ENCODE measurements at places on chromosomes 13 and 19.

DNA sequence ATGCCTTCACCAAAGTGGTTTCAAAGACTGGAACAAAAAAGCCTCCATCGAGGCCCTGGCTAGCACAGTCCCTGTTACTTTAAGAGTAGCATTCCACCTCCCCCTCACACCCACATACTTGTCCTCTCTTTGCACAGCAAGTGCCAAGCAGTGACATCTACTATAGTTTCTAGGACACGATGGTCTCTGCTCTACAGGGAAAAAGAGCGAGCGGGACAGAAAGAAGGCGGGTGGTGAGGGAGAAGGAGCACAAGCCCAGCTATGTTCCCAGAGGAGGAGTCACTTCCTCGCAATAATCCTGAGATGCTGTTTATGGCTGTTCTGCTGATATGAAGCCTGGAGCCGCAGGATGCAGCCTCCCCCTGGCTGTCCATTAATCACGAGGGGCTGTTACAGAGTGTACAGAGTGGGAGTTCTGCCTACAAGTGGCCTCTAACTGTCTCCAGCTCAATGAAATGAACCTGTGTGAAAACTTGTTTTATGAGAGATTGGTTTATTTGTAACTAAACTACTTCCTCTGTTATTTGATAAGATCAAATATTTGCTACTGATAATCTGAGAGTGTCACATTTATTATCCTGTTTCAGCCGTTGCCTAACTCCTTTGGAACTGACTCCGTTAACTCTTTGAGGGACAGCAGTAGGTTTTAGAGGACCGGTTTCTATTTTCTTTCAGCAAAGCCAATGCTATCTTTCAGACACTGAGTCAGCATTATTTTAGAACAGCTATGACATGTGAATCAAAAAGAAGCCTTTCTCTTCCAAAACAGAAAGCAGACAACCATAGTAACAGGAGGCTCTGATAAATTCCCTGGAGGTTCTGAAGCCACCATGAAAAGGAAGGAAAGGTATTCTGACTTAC is 208.0 kb downstream of the SPRY2 start:
- DNase-seq: no peak

- DNase-seq: no peak
Measured at GRCh38 chr13:27793507-27794367, 1.5 kb downstream of the GSX1 start.

DNA sequence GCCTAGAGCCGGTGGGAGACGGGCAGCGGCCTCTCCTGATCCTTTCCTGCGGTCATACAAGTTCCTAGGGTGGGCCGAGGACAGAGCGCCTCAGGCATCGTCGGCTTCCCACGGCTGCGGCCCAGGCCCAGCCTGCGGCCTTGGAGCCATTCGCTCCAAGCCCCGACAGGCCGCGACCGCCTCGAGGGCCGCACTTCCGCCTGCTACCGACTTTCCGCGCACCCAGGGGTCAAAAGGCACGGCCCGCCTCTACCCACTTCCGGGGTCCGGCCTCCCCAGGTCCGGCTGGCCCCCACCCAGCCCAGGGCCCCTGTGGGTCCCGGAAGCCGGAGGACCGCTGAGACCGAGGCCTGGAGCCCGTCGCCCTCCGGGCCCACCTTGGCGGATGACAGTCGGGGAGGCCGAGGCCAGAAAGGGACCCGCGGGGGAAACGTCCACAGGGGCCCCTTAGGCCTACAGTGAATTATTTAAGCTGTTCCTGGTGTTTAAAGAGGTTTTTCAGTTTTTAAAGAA is 16.2 kb downstream of the ZIC2 start:
- no peak for DNase-seq

DNA sequence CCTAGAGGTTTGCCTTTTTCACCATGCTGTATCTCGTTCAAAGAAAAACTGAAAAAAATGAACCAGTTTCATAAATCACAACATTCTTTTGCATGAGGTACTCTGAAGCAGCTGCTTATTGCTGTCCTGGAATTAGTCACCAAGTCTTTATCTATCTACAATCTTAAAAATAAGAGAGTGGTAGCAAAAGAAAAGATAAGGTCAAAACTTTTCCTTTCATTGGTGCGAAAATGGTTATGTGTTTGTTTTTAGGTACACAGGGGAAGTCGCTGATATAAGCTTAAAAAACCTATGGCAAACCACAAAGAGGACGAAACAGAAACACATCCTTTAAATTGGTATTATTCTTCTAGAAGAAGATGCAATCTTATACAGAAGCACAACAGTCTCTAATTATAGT is 20.7 kb downstream of the OBI1 start:
- no peak for DNase-seq

GRCh38 chr19:17424743-17425365 is 5.0 kb downstream of the MVB12A start:
- DNase-seq: no peak

GRCh38 chr13:81988567-81988966 is 1647.6 kb upstream of the SPRY2 start:
- no peak for DNase-seq

GRCh38 chr13:53250977-53251376 is 222.4 kb downstream of the OLFM4 start:
- no peak for DNase-seq

DNA sequence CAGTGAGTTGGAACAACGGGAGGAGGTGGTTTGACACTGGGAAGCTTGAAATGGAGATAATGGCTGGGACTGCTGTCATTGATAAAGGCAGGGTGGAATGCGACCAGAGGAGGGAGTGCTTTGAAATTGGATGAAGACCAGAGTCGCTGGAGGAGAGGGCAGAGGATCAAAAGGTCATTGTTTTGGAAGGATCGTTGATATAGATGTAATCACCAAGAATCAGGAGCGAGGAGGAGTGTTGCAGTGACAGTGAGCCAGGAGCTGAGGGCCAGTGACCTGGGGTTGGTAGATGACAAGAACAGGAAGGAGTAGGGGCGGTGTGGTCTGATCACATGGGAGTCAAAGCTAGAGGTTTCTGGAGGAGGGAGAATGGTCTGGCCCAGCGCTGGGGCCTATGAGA is 25.3 kb downstream of the TM9SF2 start:
- no peak for DNase-seq

- no peak for DNase-seq
Measured at GRCh38 chr13:37616131-37616530, 17.6 kb upstream of the POSTN start.

- DNase-seq: no peak
Measured at GRCh38 chr19:21148681-21149080, 6.8 kb downstream of the ZNF431 start.

DNA sequence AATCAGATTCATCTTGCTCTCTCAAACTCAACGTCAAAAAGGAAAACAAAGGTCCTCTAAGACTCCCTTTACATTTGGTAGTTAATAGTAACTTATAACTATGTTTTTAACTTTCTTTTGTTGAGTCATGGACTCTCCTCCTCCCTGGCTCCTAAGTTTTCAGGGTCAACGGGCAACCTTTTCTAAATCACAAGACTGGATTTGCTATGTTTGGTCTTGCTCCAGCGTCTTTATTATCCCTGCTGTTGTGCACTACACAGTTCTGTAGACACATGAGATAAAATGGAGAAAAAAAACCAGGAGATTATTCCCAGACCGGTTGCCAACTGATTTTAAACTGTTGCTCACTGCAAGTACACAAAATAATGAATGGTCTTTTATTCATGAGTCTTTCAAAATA is 1.9 kb upstream of the ITM2B start:
- no peak for DNase-seq
